ENCODE measurements at places on chromosomes 7 and 10.

DNA sequence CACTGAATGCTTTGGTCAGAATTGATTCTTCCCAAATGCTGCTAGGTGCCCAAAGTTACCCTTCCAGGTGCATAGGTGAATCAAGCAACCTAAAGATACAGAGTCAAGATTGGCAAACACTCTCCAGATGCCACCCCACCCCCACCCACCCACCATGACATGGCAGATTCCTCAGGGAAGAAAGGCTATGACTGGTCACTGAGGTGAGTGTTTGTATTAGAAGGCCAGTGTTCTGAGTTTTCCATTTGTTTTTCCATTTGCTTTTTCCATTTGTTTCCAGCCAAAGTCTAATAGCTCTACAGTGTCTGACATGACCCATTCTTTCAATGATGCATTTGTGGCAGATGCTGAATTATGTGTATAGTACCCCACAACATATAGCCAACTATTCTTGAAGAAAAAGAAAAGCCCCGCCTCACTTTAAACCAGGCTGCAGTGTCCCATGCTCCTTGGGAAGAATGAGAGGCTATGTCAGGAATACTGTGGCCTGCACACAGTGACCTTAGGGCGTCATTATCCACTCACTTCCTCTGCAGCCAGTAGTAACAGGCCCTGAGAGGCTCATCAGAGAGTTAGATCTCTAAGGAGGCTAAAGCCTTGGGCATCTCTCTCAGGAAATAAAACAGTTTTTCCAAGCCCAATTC is 16.1 kb upstream of the HIBADH start:
- H3K4me1 ChIP-seq: no peaks in the 10 kb centered on the region
- no peaks in the 10 kb centered on the region for H3K36me3 ChIP-seq
- no peak for DNase-seq

- no peaks in the 10 kb centered on the region for H3K36me3 ChIP-seq
- H3K4me1 ChIP-seq: no peaks in the 10 kb centered on the region
- H3K27ac ChIP-seq: no peak overlapping the region
- DNase-seq: no peak
Observed at GRCh38 chr10:42972946-42973345, 103.9 kb upstream of the RET start.

- no peak overlapping the region for H3K27ac ChIP-seq
- H3K27me3 ChIP-seq: no peaks in the 10 kb centered on the region
- H3K36me3 ChIP-seq: no peaks in the 10 kb centered on the region
- no peak overlapping the region for H3K4me3 ChIP-seq
Observed at GRCh38 chr10:80278480-80278879, 11.0 kb downstream of the MAT1A start.

GRCh38 chr7:138233189-138233588 is 156.9 kb downstream of the AKR1D1 start:
- H3K4me3 ChIP-seq: no peak overlapping the region
- H3K27ac ChIP-seq: no peak overlapping the region
- no peak for DNase-seq
- no peaks in the 10 kb centered on the region for H3K36me3 ChIP-seq

DNA sequence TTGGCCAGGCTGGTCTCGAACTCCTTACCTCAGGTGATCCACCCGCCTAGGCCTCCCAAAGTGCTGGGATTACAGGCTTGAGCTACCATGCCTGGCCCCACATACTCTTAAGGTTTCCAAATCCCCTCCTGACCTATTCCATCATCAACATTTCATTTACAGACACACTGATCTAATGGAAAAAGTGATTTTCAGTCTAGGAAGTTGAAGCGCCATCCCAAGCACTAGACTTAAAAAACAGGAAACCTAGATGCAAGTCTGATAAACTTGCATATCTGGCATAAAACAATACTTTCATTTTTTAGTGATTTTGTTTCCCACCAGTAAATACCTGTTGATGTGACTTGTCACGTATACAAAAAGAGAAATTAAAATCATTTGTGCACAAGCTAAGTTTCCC is 44.0 kb downstream of the DNMBP start:
- no peak for DNase-seq
- no peaks in the 10 kb centered on the region for H3K4me1 ChIP-seq
- no peak overlapping the region for H3K4me3 ChIP-seq
- H3K36me3 ChIP-seq: peaks cover 7% of the 10 kb centered on the region
- no peaks in the 10 kb centered on the region for H3K27me3 ChIP-seq
- H3K27ac ChIP-seq: no peak overlapping the region

DNA sequence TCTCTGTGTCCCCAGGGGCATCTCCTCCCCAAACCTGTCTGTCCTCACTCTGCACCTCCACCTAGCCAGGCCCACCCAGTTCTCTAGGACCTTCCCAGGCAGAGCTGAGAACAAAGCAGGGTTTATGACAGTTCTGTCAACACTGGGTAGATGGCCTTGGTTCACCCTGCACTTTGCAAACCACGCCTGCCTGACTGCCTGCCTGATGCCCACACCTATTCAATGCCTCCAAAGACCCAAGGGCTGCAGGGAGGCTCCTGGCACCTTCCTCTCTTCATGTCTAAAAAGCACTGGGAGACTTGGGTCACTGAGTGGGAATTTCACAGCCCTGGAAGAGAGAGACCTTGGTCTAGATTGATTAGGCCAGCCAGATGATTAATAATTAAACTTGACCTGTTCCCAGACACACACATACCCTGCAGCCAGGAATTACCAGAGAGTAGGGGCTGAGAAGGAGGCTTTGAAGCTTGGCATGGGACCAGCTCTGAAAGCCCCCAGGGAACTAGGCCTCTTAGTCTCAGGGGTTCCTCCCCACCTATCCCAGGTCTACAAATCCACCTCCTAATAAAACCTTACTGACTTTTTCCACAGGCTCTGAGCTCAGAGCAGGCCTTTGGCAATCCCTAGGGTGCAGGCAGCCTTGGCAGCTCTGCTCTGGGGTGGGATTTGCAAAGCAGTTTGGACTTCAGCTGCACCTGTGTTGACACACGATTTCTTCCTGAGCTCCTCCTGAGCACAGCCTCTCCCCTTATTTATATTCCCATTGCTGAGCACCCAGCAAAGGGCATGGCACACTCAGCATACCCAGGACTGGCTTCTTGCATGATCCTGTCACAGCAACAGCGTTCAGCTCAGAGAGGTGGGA is 25.7 kb upstream of the PDCD4 start:
- no peaks in the 10 kb centered on the region for H3K36me3 ChIP-seq
- H3K4me3 ChIP-seq: no peak overlapping the region
- no peak for DNase-seq
- H3K4me1 ChIP-seq: no peaks in the 10 kb centered on the region
- no peak overlapping the region for H3K27ac ChIP-seq

DNA sequence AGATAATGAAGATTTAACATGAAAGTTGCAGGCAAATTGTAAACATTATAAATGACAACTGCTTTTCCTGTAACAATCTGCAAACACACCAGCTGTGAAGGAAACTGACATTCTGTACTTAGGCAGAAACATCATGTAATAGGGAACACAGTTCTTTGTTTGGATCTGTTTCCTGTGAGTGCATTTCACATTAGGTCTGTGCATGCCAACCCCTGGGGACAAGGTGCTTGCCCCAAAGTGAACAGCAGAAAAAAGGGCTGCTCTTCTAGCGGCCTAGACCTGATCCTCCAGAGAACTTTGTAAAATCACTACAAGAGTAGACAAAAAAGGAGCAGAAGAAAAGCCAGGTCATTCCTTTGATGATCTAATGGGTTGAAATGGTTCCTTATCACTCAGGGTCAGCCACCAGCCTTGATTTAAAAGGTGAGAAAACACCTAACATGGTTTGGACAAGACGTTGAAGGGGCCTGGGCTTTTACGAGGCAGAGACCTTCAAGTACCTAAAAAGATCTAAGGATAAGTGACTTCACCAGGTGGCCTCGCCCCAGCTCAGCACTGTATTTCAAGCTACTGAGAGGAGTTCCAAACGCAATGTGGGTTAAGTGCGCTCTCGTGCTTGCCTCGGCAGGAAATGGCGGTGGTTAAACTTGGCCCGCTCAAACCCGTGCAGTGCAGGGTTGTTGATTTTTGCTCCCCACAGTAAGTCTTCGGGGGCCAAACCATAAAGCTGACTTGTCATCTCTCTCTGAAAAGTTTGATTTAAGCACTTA is 249.7 kb downstream of the CREB5 start:
- H3K36me3 ChIP-seq: no peaks in the 10 kb centered on the region
- no peak for DNase-seq
- no peak overlapping the region for H3K27ac ChIP-seq
- H3K4me1 ChIP-seq: no peaks in the 10 kb centered on the region

GRCh38 chr7:126303926-126304325 is 948.8 kb downstream of the GRM8 start:
- DNase-seq: no peak
- H3K27ac ChIP-seq: no peak overlapping the region
- H3K4me1 ChIP-seq: no peaks in the 10 kb centered on the region
- no peak overlapping the region for H3K4me3 ChIP-seq

DNA sequence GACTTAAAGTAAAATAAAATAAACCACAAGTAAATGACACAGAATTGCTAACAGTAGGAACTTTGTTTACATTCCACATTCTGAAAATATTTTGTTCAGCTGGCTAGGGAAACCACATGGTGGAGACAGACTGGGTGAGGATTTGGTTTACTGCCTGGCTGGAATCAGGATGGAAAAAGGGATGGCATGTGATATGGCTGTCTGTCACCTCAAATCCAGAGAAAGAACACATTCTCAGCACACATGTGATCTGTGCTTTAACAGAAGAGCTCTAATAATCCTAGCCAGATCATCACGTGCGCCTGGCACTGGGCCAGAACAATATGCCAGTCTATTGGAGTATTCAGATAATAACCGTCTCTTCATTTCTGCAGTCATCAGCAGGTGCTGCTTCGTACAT is 90.9 kb upstream of the PIP4K2A start:
- no peaks in the 10 kb centered on the region for H3K36me3 ChIP-seq
- DNase-seq: no peak
- no peaks in the 10 kb centered on the region for H3K4me1 ChIP-seq
- H3K27ac ChIP-seq: no peak overlapping the region

- H3K36me3 ChIP-seq: no peaks in the 10 kb centered on the region
- no peak overlapping the region for H3K4me3 ChIP-seq
- no peaks in the 10 kb centered on the region for H3K4me1 ChIP-seq
- no peak for DNase-seq
Observed at GRCh38 chr10:63106111-63106755, 26.9 kb upstream of the NRBF2 start.

DNA sequence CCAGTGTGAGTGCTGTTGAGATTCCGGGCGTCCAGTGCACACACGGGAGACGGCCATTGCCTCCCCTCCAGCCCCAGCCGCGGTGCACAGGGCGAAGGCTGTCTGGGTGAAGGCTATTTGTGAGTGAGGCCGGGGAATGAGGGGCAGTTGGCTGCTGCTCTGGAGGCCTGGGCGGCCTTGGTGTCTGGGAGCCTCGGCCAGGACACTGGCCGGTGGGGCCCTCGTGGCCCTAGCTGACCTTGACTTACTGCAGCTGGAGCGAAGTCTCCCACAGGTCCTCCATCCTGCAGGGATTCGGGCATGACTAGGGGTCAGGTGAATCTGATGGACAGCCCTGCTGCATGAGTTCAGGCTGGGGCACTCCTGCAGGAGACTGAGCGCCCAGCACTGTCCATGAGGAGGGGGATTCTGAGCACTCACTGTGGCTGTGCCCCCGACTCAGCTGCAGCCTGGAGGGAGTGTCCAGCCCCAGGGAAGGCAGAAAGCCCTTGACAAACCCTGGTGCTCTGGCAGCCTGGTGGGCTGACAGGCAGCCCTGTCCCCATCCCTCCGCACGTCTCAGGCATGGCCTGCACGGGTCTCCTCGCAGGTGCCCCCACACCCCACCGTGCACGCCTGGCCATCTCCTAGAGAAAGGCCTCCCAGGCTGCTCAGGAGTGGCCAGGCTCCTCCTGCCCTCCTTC is 52.7 kb upstream of the FAM20C start:
- no peak overlapping the region for H3K4me3 ChIP-seq
- H3K27ac ChIP-seq: no peak overlapping the region
- peaks cover 18% of the 10 kb centered on the region for H3K4me1 ChIP-seq
- no peaks in the 10 kb centered on the region for H3K27me3 ChIP-seq

- H3K27me3 ChIP-seq: no peaks in the 10 kb centered on the region
- peaks cover 6% of the 10 kb centered on the region for H3K4me1 ChIP-seq
- H3K27ac ChIP-seq: peak overlapping the region; percentile 88
- no peak for DNase-seq
- peak overlapping the region; percentile 77 for H3K4me3 ChIP-seq
Observed at GRCh38 chr7:101084865-101085161, 468 bp upstream of the TRIM56 start.

DNA sequence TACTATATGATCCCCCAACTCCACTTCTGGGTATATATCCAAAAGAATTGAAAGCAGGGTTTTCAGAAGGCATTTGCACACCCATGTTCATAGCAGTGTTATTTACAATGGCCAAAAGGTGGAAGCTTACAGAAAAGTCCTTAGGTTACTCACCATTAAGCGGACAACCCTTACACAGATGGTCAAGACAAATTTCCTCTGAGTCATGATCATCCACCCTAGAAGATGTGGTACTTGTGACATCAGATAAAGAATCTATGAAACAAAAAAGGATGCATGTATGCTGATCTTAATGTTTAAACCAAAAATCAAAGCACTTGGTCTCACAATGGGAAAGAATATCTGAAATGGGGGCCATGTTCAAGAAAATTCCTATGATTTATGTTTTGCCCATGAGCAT is 31.1 kb downstream of the ZC3HAV1 start:
- no peak for DNase-seq
- H3K36me3 ChIP-seq: peaks cover 79% of the 10 kb centered on the region
- H3K4me3 ChIP-seq: no peak overlapping the region
- no peaks in the 10 kb centered on the region for H3K4me1 ChIP-seq

- no peak for DNase-seq
- peaks cover 28% of the 10 kb centered on the region for H3K4me1 ChIP-seq
- peak overlapping the region; percentile 18 for H3K4me3 ChIP-seq
Observed at GRCh38 chr7:73880755-73881328, 19.9 kb downstream of the TMEM270 start.

GRCh38 chr7:39566023-39566921 is at the start of gene YAE1:
TSS of gene YAE1 (plus strand) at chr7:39566404. CDS start at chr7:39566419, 15 bp downstream.
- DNase-seq: peak; percentile 88
- H3K27me3 ChIP-seq: no peaks in the 10 kb centered on the region
- H3K36me3 ChIP-seq: peaks cover 9% of the 10 kb centered on the region
- peak within 1 kb of the TSS; percentile 72 for H3K27ac ChIP-seq
- peak within 1 kb of the TSS; percentile 87 for H3K4me3 ChIP-seq

- peaks cover 28% of the 10 kb centered on the region for H3K36me3 ChIP-seq
- no peaks in the 10 kb centered on the region for H3K27me3 ChIP-seq
- no peak for DNase-seq
Observed at GRCh38 chr7:149869291-149869650, 4.5 kb upstream of the ATP6V0E2 start.

GRCh38 chr10:98666276-98666675 is 219.5 kb upstream of the HPS1 start:
- no peak overlapping the region for H3K4me3 ChIP-seq
- H3K27me3 ChIP-seq: no peaks in the 10 kb centered on the region
- no peaks in the 10 kb centered on the region for H3K4me1 ChIP-seq
- no peak overlapping the region for H3K27ac ChIP-seq

- H3K4me3 ChIP-seq: peak overlapping the region; percentile 71
- H3K36me3 ChIP-seq: no peaks in the 10 kb centered on the region
- peaks cover 4% of the 10 kb centered on the region for H3K4me1 ChIP-seq
- peak; percentile 81 for DNase-seq
- peak overlapping the region; percentile 92 for H3K27ac ChIP-seq
- H3K27me3 ChIP-seq: no peaks in the 10 kb centered on the region
Observed at GRCh38 chr7:92717993-92718716, 118.2 kb downstream of the CDK6 start.

GRCh38 chr7:80997841-80998240 is 79.0 kb upstream of the SEMA3C start:
- no peak overlapping the region for H3K27ac ChIP-seq
- H3K36me3 ChIP-seq: no peaks in the 10 kb centered on the region
- H3K4me1 ChIP-seq: no peaks in the 10 kb centered on the region
- DNase-seq: no peak

GRCh38 chr10:102457591-102458150 is 6.3 kb upstream of the C10orf95 start:
- H3K36me3 ChIP-seq: no peaks in the 10 kb centered on the region
- H3K27ac ChIP-seq: no peak overlapping the region
- no peaks in the 10 kb centered on the region for H3K27me3 ChIP-seq
- H3K4me3 ChIP-seq: no peak overlapping the region

Measured in ascending aorta (tissue), 2 donors.